Stimulated activated CD8-positive, alpha-beta memory T cell treated with anti-CD3 and anti-CD28 coated beads, Interleukin-15, amount 100 ng/mL, for 4 hours (primary cell): ENCODE measurements at places on chromosomes 5 and 9.

DNA sequence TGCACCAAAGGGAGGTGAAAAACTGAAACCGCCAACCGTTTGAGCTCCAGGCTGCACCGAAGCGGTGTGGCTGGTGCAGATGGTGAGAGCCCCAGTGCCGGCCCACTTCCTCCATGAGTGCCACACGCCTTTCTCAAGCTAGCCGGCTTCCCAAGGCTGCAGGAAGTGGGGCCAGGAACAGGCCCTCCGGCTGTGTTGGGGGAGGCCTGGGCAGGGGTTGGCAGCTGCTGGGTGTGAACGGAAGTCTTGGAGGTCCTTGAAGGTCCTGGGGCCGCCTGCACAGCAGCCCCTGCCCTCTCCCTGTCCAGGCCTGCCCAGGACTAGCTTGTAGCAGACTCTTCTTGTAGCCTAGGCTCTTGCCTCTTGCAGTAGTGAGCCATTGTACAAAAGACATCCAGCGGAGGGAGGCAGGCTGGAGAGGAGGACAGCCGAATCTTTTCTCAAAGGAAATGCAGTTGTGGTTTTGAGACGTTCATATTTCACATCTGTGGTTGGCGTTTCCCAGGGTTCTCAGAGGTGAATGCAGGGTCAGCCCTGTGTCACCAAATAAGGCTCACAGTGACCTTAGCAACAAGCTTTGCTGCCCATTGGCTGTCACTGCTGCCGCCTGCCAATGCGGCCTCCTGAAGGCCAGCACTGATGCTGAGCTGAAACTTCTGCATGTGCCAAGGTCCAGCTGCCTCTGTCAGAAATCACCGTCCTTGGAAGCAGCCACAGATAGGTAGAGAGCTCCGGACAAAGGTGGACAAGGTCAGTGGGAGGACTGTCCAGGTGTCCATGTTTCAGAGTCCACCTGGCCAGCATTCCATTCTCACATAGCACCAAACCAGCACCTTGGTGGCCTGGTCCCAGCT, 23.9 kb downstream of the IRF1 start:
- no peak for DNase-seq

- DNase-seq = no peak
Measured at GRCh38 chr9:91491624-91492023, 68.0 kb upstream of the NFIL3 start.

DNA sequence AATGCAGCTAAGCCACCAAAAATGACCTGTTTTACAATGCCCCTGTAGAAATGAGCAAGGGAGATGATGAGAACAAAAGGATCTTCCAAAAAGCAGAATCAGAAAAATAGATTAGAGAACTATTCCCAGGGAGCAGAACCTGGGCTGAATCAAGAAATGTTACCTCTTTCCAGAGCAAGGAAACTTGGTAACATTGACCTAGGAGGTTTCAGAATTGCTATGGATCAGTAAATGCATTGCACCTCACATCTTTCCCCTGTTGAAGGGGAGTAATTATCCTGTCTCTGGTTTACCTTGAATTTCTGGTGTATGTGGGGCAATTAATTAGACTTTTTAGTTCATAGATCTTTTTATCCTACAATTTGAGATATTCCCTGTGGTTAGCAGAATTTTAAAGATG, 151.2 kb upstream of the RAI14 start:
- DNase-seq = no peak

DNA sequence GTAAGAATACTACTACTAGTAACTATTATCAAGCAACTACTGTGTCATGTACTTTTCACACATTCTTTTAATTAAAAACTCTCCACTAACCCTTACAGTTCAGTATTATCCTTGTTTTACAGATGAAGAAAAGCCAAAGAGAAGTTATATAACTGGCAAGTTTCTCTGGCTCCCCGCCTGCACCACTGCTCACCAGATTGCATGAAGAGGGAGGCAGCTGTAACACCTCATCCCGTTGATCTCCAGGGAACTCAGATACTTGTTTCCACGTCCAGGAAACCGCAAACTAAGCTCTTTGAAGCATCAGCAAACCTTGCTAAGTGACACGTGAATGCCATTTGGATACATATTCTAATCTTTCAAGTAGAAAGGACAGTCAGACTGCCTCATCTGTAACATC, 70.3 kb downstream of the RIGI start:
- no peak for DNase-seq
